NCI-H1092 treated with DMSO at 0.1 percent for 48 hours (cell line): ENCODE measurements at places on chromosomes 2 and 18.

DNA sequence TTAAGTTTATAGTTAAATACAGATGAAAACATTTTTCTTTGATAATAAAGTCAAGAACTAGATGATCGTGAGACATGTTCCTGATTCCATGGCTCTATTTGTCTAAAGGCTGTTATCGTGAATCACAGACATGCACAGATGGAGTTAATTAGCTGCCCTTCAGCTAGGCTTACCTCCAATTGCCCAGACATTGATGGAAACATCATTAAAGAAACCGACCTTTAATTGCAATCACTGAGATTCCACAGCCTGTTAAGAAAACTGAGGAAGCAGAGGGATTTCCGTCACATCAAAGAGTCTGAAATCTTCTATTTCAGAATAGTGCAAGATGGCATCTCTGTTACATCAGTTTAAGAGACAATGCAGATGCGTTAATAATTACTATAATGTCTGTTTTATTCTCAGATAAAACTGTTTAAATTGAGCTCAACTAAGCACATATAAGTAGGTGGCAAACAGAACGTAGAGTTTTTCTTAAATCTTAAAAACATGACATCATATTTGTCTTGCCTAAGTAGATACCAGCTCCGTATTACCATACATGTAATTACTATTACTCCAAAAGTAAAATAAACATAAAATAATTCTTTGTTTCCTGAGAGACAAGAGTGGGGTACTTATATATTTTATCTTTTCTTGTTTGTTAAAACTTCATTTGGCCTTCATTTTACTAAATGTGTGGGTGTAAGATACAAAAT, 23.9 kb upstream of the CRACDL start:
- no peak for DNase-seq

- DNase-seq = no peak
These were observed 77.0 kb downstream of the MBD2 start for GRCh38 chr18:54147439-54147838.

DNA sequence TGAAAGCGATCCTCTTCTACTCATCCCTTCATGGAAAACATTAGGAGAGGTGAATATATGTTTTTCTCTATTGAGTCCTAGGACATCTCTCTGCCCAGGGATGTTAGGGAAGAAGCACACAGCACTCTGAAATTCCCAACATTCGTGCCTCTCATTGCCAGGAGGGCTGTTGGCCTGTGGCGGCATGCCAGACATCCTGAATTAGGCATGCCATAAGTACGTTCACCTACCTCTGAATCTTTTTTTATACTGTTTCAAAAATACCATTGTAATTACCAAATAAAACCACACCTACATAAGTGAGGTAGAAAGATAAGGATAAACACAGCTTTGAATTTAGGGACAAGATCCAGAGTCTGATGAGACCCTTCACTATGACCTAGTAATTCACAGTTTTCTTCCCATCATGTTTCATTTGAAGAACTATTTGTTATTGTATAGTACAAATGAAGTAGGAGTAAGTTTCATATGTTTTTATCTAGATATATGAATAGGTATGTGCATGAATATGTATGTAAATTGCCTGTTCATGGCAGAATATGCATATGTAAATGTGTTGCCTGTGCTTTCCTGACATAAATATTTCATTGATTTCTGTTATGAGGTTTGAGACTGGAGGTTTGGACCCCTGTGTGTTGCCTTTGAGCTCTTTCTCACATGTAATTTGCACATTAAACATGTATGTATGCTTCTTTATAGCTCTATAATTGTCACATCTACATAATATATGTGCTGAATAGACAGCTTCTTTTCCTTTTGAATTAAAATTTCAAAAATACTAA, 66.6 kb upstream of the STAM2 start:
- DNase-seq = no peak

GRCh38 chr18:74899554-74899953, 301.9 kb downstream of the ZNF407 start:
- peak; percentile 98 for DNase-seq

DNA sequence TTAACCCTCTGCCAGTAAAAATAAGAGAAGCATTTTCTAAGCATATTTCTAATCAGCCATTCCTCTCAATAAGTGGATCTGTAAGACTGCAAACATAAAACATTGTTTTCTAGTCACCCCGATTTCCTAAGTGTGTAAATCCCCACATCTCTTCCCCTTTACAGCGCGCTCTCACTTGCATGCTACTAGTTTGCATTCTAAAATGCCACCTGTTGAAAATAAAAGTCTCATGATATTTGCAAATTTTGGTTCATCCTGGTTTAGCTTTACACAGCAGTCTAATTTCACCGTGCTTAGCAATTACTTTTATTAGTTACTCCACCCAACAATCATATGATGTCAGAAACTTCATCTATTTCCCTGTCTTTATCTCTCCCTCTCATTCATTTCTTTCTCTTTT, 1230.7 kb upstream of the ZEB2 start:
- DNase-seq = no peak
